Ureter (tissue), 1 donor: ENCODE measurements at places on chromosomes 2 and 18. TPM values are rescaled to one million over a fixed set of nuclear protein-coding genes. Genes with fewer than 3 reads are reported as not detected.

C2orf81 gene
- total RNA-seq = 5.5 TPM

IL36A gene
- total RNA-seq = not detected

ALPI gene
- not detected for total RNA-seq

ANKRD29 gene
- total RNA-seq = 8.0 TPM

TCF23 gene
- total RNA-seq = 0.42 TPM

RBBP8 gene
- total RNA-seq = 93.0 TPM

ZNF532 gene
- total RNA-seq = 114 TPM

GLI2 gene
- 9.8 TPM for total RNA-seq

MDH1B gene
- 2.7 TPM for total RNA-seq

BCL11A gene
- 31.4 TPM for total RNA-seq

CNRIP1 gene
- total RNA-seq = 16.2 TPM

TRIM43 gene
- not detected for total RNA-seq

HOXD3 gene
- total RNA-seq = 28.2 TPM

ASB1 gene
- total RNA-seq = 26.2 TPM

LHCGR gene
- not detected for total RNA-seq

TMEM247 gene
- not detected for total RNA-seq

RBKS gene
- 5.2 TPM for total RNA-seq

BOD1L2 gene
- not detected for total RNA-seq

SERPINB12 gene
- total RNA-seq = not detected

THUMPD2 gene
- 24.6 TPM for total RNA-seq

LONRF2 gene
- total RNA-seq = 3.6 TPM

APLF gene
- total RNA-seq = 8.9 TPM

ELOA2 gene
- total RNA-seq = not detected

CPO gene
- total RNA-seq = not detected

DES gene
- total RNA-seq = 1,211 TPM

CYP27A1 gene
- total RNA-seq = 16.4 TPM

MAP3K19 gene
- total RNA-seq = not detected

DSG4 gene
- not detected for total RNA-seq

CYS1 gene
- total RNA-seq = 4.0 TPM

PRKD3 gene
- 43.3 TPM for total RNA-seq

LRRFIP1 gene
- total RNA-seq = 207 TPM

ZNF804A gene
- total RNA-seq = 1.2 TPM

DNAJC5G gene
- not detected for total RNA-seq

GCG gene
- total RNA-seq = not detected

IGFBP5 gene
- total RNA-seq = 697 TPM

PID1 gene
- 25.8 TPM for total RNA-seq

SULT1C2 gene
- 4.1 TPM for total RNA-seq

C2orf74 gene
- 18.2 TPM for total RNA-seq

M1AP gene
- total RNA-seq = 1.4 TPM

HRH4 gene
- not detected for total RNA-seq

SERPINB13 gene
- total RNA-seq = not detected

TAF4B gene
- 7.8 TPM for total RNA-seq

IL36B gene
- not detected for total RNA-seq
